Activated effector memory CD4-positive, alpha-beta T cell treated with anti-CD3 and anti-CD28 coated beads, Interleukin-2, amount 50 U/mL, for 16 hours (primary cell): ENCODE measurements at places on chromosomes 3 and 15.

- no peak for DNase-seq
These were observed 48.7 kb downstream of the CNOT10 start for GRCh38 chr3:32733631-32734229.

- no peak for DNase-seq
These were observed 199.9 kb upstream of the CTDSPL start for GRCh38 chr3:37661615-37662306.

DNA sequence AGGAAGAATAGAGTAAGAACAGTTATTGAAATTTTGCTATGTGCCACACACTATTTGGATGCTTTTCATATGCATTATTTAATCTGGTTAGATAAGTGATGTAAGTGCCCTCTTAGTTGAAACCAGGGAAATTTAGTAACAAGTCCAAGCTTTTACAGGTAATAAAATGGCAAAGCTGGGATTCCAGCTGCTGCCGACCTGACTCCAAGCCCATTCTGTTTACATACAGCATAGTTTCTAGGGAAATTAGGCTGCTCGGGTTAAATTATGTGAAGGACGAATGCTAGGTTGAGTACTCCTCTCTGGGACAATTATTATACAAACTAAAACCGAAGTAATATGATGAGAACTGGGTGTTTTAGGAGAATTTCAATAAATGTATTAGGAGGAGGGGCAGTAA is 38.7 kb upstream of the FAH start:
- DNase-seq = no peak

GRCh38 chr3:15713364-15713763 is 84.4 kb downstream of the ANKRD28 start:
- no peak for DNase-seq

GRCh38 chr3:81863756-81864155 is 102.3 kb upstream of the GBE1 start:
- DNase-seq = no peak

DNA sequence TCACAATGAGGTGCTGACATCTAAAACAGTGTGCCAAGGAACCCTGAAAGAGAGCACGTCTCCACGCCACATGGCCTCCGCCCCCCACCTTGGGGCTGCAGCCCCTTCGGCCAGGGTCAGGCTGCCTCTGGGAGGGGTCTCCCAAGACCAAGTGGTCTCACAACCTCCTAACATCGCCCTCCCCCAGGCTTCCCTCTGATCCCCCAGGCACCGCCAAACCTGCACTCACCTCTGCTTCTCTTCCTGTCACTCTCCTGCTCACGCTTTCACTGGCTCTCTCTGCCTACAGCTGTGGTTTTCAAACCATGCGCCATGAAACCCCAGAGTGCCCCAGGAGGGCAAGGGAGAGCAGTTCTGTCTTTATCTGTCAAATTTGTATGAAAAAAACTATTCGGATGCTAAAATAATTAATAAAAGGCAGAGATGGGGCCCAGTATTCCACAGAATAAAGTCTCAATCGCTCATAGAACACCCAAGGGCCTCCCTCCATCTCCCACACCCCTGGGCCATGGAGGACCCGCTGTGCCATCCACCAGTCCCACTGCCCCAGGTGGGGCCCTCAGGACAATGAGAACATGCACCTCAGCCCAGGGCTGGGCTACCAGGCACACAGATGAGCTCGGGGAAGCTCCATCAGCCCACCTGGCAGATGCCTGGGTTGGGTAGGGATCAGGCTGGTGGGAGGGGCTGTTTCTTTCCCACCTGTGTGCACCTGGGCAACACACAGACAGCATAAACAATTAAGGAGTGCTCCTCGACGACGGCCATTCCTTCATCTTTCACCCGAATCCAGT is 21.5 kb downstream of the CYFIP1 start:
- DNase-seq = no peak

- DNase-seq = no peak
These were observed 65.4 kb downstream of the BDH1 start for GRCh38 chr3:197490098-197491058.

GRCh38 chr3:47984075-47984728 is 32.0 kb downstream of the MAP4 start:
- no peak for DNase-seq

DNA sequence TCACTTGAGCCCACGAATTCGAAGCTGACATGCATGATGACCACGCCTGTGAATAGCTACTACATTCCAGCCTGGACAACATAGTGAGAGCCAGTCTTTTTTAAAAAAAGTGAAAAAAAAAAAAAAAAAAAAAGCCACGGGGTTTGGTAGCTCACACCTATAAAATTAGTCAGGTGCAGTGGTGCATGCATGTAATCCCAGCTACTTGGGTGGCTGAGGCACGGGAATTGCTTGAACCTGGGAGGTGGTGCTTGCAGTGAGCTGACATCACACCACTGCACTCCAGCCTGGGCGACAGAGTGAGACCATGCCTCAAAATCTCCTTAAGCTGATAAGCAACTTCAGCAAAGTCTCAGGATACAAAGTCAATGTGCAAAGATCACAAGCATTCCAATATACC is 44.4 kb downstream of the CSNK1G1 start:
- DNase-seq = no peak

- no peak for DNase-seq
These were observed 131.4 kb downstream of the TMCO5A start for GRCh38 chr15:38065721-38066345.

DNA sequence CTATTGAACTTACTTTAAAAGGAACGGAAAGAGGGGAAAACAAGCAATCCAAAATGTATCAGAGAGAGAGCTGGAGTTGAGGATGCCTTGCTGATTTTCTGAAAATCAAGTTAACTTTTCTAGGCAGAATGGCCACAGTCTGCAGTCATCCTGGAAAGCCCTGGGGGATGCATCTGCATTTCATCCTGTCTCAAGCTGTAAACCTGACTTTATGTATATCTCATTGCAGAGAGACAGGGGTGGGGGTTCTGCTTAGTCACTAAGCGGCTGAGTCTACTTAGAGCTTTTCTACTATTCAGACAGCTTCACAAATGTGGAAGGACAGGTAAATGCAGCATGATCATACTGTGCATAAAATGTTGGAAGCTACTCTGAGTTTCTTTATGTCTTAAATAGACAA is 41.4 kb downstream of the MRPS25 start:
- DNase-seq = no peak

DNA sequence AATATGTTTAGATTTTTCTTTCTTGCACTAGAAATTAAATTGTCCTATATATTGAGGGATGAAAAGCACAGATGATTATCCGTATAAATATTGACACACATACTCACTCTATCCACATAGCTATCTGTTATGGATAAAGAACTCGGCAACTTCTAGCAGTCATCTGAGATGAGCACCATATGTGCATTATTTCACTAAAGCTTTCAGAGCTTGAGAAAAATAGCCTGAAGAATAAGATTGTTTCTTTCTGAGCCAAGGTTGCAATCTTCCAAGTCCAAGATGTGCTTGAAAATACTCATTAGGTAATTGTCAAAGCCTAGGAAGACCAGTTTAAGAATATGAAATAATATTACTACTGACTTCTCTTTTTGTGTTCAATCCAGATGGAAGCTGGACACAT is 40.5 kb downstream of the COL8A1 start:
- DNase-seq = no peak

GRCh38 chr15:31304751-31305365 is 21.8 kb upstream of the KLF13 start:
- peak; percentile 44 for DNase-seq

DNA sequence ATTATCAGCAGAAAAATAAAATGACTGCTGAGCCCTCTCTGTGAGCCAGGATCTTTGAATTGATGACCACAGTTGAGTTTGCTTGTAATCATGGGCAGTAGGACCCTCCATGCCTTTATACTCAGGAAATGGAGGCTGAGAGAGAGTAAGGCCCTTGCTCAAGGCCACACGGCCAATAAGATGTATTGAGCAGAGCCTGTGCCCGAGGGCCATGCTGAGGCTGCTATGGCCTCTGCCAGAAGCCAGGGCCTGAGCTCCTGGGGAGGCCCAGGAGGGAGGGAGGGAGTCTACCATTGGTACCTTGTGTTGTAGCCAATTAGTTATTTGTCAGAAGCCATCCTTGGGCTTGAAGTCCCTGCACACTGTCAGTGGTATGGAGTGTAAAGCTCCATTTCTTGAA is 151.4 kb downstream of the DNAJB8 start:
- DNase-seq = no peak

DNA sequence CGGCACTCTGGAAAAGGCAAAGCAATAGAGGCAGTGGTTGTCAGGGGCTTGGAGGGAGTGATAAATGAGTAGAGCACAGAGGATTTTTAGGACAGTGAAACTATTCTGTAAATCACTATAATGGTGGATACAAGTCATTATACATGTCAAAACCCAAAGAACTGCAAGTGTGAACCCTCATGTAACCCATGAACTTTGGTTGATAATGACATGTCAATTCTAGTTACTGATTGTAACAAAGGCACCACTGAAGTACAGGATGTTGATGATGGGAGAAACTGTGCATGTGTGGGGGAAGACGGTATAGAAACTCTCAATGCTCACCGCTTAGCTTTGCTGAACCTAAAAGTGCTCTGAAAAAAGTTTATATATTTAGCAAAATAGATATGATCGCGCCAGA is 36.0 kb downstream of the BTLA start:
- DNase-seq = no peak

DNA sequence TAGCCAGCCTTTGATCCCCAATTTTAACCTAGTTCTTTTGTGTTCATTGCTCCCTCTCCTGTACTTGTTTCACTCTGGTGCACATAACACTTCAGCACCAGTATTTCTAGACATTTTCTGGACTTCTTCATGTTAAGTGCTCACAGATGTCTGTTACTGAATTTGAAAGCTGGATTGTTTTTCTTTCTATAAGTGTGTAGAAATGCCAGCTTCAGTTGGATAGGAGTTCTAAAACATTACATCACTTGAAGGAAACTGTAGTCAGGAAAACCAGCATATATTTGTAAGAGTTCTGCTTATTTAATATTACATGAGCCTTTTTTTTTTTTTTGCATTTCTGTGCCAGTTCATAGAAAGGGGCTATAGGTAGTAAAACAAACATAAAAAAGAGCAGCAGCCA is 21.6 kb downstream of the QTRT2 start:
- no peak for DNase-seq

DNA sequence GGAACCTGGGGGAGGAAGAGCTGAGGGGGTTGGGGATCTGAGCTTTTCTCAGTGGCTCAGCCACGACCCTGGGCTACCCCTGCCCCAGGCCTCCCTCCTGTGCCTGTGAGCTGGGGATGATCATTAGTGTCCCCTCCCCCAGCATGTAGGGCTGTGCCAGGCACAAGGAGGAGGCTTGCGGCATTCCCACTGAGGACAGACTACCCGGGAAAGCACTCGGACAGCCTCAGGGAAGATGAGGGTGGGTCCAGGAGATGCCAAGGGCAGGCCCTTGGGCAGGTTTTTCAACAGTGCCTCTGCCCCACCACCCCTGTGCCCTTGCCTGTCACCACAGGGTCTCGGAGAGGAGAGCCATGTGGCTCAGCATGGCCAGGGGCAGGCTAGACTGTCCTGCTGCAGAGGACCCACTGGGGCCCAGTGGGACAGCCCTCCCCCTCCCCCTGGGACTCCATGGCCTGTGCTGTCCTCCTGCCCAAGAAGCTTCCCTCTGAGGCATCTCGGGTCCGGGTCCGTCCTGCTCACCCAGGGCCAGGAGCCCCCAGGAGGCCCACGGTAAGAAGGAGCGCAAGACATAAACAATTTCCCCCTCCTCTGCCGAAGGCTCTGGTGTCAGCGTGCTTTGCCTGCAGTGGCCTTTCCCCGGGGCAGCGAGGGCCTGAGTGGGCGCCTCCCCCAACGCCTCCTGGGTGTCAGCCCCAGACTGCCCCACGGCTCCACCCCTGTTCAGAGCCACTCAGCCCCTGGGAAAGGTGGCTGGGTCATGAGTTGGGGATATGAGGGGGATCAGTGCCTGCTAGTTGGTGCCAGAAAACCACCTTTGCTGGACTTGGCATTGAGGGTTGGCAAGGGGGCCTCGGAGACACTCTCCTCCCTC is 192.5 kb downstream of the GOLGA6L6 start:
- peak; percentile 66 for DNase-seq

GRCh38 chr15:53746101-53746500 is 13.4 kb downstream of the WDR72 start:
- no peak for DNase-seq

DNA sequence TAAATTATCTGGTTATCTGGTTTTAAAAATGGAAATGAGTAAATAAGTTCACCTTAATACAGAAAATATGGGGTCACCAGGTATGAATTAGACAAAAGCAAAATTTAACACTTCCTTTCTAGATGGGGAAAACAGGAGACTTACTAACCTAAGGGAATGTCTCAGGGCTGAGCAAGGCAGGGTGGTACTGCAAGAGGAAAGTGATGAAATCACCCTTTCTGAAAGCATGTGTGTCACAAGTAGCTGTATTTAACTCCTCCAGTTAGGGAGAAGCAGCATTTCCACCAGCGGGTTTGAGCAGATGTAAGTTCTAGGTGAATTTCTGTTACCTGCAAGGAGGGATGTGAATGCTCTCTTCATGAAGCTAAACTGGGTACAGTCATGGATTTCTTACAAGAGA is 629.1 kb downstream of the MECOM start:
- no peak for DNase-seq
